ENCODE measurements at places on chromosomes 5 and 9.

DNA sequence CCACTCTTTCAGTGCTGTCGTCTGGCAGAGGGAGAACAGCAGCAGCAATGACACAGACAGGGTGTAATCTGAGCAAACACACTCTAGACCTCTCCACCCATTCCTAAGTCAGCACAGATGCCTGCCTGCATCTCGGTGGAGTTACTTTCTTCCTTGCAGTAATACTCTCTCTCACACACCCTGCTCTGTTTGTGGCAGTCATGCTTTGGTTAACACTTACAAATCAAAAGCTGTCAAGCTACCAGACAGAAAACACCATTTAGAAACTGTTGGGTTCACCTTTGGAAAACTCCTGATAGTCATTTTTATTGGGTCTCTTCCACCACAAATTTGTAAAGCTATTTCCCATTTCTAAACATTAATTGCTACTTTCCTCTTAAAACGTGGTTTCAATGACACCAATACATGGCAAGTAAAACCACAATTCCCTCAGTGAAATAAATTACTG is 27.3 kb downstream of the LHFPL2 start:
- no peak for DNase-seq

DNA sequence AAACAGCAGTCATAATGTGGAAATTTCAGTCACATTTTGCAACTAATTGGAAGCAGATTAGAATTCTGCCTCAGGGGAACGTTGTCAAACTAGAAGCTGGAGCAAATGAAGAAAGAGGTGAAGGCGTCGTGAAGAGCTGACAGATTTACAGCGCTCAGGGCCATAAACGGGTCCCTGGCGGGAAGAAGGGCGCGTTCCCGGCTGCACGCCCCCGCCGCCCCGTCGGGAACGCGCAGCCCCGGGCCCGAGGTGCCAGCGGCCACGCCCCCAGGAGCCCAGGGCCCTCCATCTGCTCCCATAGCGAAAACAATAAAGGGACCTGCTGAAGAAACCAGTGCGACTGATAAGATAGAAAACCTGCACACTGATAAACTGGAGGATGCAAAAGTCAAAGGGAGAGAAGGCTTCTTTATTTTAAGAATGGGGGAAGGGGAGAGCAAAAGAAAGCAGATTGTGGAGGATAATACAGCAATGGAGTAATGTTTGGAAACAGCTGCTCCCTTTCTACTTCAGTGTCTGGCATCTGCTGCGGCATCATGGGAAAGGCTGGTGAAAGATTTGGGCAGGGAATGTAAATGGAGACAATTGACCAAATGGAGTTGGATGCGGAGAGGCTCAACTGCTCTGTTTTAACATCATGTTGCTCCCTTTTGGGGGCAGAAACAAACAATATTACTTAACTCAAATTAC is 11.1 kb downstream of the ZNF608 start:
- DNase-seq: no peak

- DNase-seq: no peak
These were observed 86.6 kb downstream of the APBA1 start for GRCh38 chr9:69585571-69585970.

DNA sequence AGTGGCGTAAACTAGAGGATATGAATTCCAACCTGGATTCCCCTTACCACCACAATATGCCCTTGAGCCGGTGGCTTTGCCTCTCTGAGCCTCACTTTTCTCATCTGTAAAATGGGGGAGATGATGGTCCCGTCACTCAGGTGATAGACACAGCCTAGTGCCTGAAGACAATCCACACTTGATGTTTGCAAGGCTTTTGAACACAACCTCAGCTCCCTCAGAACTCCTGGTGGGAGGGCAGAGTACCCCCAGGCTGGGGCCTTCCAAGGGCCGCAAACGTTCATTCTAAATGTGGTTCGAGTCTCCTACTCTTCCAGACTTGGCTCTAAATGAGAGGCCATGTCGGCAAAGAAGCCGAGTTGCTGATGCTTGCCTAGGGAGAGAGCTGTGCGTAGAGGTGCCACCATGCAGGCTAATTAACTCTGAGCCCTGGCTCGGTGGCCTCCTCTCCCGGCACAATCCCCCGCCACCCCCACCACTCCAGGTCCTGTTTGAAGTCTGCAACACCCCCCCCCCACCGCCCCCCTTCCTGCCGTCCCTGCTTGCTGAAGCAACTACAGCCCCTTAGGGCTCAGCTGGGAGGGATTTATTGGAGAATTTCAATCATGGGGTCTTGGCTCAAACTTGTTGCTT is 97.7 kb upstream of the LMX1B start:
- no peak for DNase-seq

- no peak for DNase-seq
These were observed 87.0 kb downstream of the ERBIN start for GRCh38 chr5:66013397-66013796.

- no peak for DNase-seq
These were observed 210.8 kb upstream of the ELL2 start for GRCh38 chr5:96172436-96172835.

DNA sequence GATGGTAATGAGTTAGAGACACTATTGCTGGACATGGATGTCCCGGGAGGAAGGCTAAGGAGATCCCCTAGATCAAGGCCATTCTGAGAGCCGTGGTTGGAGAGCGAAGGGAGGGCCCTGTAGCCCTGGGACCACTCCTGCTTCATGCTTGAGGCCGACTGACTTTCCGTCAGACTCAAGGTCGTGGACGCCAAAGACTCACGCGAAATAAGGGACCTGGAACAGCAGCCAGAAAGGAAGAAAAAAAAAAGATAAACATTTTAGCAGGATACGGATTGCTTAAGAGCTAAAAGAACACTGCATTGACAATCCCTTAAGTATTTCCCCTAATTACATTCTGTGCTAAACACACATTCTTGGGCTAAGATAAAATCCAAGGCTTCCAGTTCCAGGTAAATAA is 181.2 kb downstream of the GLIS3 start:
- no peak for DNase-seq

GRCh38 chr5:107395632-107396350 is 274.9 kb downstream of the EFNA5 start:
- no peak for DNase-seq

Data from right lobe of liver (tissue), 6 donors.